ENCODE measurements at places on chromosomes 2 and 18. TPM values are rescaled to one million over a fixed set of nuclear protein-coding genes. Genes with fewer than 3 reads are reported as not detected.

Gene RAMP1
- 0.63 TPM for total RNA-seq

Gene LAMA1
- 28.7 TPM for total RNA-seq

Gene TBR1
- not detected for total RNA-seq

Gene ABCG8
- total RNA-seq = not detected

Gene CNOT9
- total RNA-seq = 91.2 TPM

Gene ANKRD29
- total RNA-seq = 2.1 TPM

Gene BCL11A
- 92.7 TPM for total RNA-seq

Gene COL6A3
- total RNA-seq = 0.66 TPM

Gene EPB41L3
- 14.3 TPM for total RNA-seq

Gene TRIM54
- 4.6 TPM for total RNA-seq

Gene HOXD3
- not detected for total RNA-seq

Gene POTEC
- total RNA-seq = not detected

Gene OSR1
- total RNA-seq = 0.24 TPM

Gene ANKRD44
- 1.9 TPM for total RNA-seq

Gene CYP1B1
- total RNA-seq = 2.7 TPM

Gene CWC22
- 43.4 TPM for total RNA-seq

Gene STK36
- 38.7 TPM for total RNA-seq

Gene UBR3
- 23.8 TPM for total RNA-seq

Gene DYSF
- 4.8 TPM for total RNA-seq

Measured in H9 (cell line).